Kasumi-1 (cell line): ENCODE measurements at places on chromosomes 12 and 14.

DNA sequence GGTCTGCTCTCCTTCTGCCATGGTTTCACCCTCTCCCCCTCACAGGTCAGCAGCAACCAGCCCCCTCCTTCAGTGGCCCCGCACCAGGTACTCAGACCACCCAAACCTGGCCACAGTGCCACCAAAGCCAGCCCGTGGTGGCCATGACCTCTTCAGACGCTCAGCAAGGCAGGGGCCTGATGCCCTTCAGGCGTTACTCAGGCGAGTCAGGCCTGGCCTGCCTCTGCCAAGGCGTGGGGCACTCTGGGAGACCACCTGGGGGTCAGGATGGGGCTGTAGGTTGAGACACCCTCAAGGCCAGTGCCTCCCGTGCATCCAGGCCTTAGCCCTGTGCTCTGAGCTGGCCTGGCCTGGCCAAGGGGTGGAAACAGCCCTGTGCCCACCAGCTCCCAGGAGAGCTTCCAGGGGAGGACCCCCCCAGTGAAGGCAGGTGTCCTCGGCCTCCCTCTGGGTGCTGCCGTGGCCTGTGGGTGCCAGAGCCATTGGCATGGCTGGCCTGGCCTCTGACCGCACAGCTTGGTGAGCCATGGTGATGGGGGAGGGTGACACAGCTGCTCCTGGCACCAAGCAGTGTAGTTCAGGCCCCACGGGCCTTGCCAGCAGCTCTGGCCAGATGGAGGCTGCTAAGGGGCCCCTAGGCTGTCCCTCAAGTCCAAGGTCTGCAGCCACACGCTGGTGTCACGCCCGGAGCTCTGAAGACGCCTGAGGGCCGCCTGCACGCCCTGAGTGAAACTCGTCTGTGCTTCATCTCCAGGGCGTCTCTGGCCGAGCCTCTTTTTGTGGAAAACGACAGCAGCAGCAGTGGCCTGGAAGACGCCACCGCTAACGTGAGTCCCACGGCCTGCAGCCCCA, 15.1 kb downstream of the XRCC3 start:
- DNase-seq, result no peak

GRCh38 chr14:65502676-65503124, 90.2 kb downstream of the FUT8 start:
- no peak for DNase-seq

GRCh38 chr12:76402259-76402658, 54.0 kb upstream of the BBS10 start:
- no peak for DNase-seq

DNA sequence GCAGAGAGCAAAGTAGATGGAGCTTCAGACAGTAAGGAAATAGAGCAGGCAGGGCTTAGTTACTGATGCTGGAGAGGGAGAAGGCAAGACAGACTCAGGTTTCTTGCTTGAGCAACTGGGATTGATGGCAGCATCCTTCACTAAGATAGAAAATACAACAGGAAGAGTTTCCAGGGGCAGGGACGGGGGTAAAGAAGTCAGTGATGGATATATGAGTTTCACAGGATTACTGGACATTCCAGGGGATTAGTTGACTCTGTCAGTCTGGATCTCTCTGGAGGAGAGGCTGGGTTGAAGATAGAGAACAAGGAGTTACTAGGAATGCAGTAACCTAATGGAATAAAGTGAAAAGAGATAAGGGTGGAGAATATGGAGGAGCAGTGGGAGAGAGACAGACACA, 74.5 kb upstream of the ATF1 start:
- DNase-seq, result no peak

DNA sequence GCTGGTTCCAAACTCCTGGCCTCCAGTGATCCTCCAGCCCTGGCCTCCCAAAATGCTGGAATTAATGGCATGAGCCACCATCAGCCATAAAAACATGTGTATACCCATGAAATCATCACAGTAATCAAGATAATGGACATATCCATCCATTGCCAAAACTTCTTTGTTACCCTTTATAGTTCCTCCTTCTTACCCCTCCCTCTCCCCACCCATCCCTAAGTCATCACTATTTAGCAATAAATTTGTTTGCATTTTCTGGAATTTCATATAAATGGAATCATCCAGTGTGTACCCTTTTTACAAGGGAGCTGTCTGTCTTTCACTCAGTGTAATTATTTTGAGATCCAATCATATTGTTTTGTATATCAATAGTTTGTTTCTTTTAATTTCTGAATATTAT, 42.4 kb downstream of the RPH3A start:
- DNase-seq, result no peak

DNA sequence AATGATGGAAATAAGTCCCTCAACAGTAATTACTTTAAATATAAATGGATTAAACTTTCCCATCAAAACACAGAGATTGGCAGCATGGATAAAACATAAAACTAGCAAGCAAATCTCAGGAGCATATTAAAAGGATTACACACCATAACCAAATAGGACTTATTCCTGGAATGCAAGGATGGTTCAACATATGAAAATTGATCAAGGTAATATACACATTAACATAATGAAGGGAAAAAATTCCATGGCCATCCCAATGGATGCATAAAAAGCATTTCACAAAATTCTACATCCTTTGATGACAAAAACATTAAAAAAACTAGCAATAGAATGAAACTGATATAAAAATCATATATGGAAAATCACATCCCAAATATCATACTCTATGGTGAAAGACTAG, 13.6 kb downstream of the CACNA2D4 start:
- no peak for DNase-seq

DNA sequence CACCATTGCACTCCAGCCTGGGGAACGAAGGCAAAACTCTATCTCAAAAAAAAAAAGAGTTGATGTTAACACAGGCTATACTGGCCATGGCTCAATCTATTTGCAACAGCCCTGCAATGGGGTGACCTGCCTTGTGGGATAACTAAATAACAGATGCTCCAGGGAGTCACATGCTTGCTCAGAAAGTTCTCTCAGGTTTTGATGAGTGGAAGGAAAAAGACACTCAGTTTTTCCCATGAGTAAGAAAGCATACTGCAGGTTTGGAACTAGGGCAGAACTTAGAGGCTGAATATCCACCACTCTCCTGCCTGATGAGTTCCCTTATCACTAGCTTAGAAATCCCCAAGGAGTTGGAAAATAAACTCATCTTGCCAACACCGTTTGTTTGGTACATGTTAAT, 16.9 kb downstream of the WSB2 start:
- no peak for DNase-seq

DNA sequence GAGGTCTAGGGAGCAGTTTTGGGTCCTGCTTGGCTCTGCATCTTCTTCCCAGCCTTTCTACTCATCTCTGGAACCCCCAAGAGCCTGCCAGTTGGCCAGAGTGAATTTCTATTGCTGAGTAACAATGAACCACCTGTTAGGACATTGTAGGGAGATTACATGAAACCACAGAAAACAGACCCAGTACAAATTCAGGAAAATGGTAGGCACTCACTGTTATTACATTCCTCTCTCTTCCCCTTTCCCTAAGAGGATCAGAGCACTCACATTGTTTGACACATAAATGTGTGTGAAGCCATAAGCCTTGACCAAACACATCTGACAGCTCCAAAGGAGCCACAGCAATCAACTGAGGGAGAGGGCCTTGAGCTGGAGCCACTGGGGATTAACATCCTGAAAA, 216.1 kb downstream of the TMEM132D start:
- DNase-seq, result no peak

GRCh38 chr14:87005280-87005679, 987.7 kb downstream of the GALC start:
- no peak for DNase-seq

GRCh38 chr12:47964106-47964728, 821 bp downstream of the TMEM106C start:
- DNase-seq, result peak; percentile 7

DNA sequence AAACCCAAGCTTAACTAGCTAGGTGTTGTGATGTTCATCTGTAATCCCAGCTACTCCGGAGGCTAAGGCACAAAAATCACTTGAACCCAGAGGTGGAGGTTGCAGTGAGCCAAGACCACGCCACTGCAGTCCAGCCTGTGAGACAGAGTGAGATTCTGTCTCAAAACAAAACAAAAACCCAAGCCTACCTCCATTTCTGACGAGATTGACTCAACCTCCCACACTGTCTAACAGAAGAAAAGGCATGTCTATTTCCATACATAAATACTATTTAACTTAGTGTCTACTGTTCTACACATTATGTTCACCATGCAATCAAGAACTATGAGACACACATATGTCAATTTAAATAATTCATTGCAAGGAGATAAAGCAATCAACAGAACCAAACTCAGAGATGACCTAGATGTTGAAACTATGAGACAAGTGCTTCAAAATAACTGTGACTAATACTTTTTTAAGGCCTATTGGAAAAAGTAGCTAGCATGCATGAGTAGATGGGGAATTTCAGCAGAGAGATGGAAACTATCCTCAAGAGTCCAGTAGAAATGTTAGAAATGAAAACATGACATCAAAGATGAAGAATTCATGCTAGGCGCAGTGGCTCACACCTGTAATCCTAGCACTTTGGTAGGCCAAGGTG, 75.9 kb upstream of the DHRS4 start:
- no peak for DNase-seq

DNA sequence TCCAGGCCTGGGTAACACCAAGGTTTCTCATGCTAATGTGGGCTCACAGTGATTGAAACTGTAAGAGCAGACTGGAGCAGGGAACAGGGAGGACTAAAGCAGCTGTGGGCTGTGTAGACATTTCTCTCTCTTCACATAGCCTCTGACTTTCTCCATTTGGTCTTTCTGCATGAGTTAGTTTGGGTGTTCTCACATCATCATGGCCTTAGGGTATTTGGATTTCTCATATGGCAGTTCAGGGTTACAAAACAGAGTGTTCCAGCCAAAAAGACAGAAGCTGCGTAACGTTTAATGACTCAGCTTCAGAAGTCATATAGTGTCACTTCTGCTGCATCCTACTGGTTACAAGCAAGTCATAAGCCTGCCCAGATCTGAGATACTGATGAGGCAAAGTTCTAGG, 52.0 kb upstream of the OSBPL8 start:
- DNase-seq, result no peak

- no peak for DNase-seq
Observed at GRCh38 chr12:24630856-24631255, 318.0 kb downstream of the BCAT1 start.

DNA sequence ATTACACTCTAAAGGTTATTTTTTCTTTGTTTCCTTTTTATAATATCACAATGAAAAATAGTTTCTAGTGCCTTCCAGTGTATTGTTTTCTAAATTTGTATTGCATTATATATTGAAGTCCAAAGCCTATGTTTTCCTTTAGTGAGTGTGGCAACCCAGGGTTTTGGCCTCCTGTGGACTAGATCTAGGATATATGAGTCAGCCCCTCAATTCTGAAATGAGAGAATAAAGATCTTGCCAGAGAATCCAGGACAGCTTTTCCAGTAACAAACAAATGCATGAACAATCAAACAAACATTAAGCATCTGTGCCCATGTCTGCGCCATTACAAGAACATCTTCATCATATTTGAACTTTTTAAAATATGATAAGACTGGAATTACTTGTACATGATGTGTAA, 70.7 kb upstream of the SSTR1 start:
- DNase-seq, result no peak

DNA sequence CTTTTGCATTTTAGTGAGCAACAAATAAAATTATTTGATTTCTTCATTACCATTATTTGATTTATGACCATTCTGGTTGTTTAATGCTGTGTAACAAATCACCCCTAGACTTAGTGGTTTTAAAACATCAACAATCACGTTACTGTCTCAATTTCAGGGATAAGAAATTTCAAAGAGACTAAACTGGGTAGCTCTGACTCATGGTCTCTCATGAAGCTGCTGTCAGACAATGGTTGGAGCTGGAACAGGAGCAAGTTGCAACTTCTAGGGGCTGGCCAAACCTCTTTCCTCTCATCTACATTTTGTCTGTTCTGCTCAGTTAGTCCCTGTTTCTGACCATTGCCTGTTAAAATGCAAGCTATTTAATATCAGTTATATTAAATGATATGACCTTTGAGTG, 517.0 kb downstream of the KCNH5 start:
- no peak for DNase-seq

- DNase-seq, result no peak
Observed at GRCh38 chr14:32457213-32457920, 128.3 kb downstream of the AKAP6 start.

DNA sequence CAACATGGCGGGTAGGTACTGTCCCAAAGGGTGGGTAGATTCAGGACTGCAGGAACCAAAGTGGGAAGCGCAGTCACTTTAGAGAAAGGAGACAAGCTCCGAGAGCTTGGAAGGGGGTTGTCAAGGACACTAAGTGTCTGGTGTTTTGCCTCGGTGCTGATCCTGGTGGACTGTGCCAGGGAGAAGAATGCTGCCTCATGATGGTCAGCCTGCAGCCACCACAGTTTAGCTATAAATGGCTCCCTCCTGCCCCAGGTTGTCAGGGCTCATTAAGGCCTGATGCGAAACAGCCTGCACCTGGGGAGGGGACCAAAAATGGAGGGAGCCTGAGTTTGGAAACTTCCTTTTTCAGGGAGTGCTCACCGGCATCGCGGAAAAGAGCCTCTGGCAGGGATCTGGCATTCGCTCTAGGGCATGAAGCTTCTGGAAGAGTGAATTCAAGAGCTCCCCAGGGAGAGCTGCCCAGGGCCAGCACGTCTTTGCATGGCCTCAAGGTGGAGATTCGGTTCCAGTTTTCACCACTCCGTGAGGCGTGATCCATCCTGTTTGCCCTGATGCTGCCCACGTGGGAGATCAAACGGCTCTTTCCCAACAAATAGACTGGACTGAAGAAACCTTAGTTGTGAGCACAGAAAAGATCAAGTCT, 164.0 kb downstream of the FOXN3 start:
- DNase-seq, result no peak

GRCh38 chr14:72904218-72904617, 10.3 kb upstream of the DPF3 start:
- no peak for DNase-seq

DNA sequence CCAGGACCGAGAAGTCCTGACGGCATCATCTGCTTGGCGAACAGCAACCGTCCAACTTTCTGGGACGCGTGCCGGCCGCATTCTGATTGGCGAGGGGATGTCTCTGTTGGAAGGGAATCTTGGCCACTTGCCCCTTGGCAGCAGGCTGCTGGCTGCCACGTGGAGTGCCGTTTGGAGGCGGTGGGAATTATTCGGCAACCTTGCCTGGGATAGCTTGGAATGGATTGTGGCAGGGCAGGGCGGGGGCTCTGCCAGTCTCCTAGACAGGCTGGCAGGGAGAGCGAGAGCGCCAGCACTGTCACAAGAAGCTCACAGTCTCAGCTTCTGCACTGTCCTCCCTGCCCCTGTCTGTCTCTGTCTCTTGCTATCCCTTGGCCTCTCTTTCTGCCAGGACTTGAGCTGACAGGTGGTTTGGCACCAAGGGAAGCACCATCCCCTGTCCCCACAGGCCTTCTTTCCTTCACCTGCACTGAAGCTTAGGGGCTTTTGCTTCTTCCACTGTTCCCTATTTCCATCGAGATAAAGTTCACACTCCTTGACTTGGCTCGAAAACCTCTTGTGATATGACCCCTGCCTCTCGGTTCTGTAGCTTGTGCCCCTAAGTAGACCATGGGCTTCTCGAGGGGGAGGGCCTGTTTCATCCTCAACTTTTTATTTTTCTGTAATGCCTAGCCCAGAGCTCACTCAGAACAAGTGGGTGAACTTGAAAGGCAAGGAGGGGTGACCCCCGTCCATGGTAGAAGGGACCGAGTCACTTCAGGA, 201.9 kb downstream of the PHETA1 start:
- no peak for DNase-seq
